Activated T-cell treated with anti-CD3 and anti-CD28 coated beads, Interleukin-2, amount 50 U/mL, for 1 hour (primary cell): ENCODE measurements at places on chromosomes 4 and X.

GRCh38 chrX:137858106-137858505 is 292.2 kb downstream of the ZIC3 start:
- no peak for DNase-seq

DNA sequence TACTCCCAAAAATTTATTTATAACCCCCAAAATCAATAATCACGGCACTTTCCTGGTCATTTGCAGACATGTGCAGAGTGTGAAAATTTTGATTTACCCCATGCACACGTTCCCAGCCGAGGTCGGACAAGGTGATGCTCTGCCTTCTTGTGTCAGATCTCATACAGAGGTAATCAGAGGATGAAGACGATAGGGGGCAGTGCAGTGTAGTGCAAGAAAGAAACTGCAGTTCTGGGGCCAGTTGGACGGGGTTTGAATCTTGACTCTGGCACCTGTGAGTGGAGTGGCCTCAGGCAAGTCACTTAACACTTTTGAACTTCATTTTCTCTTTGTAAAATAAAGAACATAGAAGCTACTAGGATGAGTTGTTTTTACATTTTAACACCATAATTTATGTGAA is 88.4 kb downstream of the FRMPD3 start:
- DNase-seq = no peak

DNA sequence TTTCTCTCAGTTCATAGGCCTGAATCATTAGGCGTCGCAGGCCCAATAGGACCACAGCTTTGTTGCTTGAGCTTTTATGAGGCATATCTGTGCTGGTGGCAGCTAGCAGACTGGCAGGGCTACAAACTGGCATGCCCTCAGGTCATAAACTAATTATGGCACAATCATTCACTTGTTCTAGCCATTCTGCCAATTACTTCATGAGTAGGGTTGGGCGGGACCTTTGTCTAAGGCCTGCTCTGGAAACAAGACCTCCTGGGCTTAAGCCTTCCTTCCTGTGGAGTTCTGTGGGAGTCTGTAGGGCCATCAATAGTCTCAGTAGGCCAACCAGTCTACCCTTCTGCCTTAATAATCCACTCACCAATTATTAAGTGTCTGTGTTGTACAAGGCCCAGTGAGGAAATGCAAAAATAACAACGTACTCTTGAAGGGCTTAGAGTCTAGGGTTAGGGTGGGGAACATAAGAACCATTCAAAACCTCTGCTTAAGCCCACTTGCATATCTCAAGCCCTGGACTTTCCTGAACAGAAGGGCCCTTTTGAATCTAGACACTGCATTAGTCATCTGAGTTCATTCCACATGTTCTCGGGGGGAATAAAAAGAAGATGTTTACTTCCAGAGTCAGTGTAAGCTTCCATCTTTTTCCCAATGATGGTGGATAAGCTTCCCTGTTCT is 44.5 kb downstream of the SHROOM4 start:
- DNase-seq = no peak

DNA sequence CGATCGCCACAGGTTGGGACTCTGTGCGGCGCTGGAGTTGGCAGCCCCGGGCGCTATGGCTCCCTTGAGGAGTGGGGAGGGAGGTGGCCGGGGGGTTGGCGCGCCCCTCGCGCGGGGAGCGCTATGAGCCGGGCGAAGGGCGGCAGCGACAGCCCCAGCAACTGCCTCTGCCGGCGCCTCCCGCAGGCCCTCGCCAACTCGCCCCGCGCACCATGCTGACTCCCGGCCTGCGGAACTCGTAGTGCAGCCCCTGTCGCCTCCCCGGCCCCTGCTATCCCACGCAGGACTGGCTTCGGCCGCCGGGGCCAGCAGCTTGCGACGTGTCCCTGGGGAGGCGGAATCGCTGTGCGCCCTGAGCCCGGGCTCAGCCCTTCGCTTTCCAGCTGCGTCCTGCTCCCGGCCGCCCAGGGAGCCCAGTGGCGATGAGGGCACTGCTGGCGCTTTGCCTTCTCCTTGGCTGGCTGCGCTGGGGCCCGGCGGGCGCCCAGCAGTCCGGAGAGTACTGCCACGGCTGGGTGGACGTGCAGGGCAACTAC is 415 bp downstream of the SHISA3 start:
- no peak for DNase-seq

- no peak for DNase-seq
These were observed 59.3 kb downstream of the BTC start for GRCh38 chr4:74734995-74735394.

DNA sequence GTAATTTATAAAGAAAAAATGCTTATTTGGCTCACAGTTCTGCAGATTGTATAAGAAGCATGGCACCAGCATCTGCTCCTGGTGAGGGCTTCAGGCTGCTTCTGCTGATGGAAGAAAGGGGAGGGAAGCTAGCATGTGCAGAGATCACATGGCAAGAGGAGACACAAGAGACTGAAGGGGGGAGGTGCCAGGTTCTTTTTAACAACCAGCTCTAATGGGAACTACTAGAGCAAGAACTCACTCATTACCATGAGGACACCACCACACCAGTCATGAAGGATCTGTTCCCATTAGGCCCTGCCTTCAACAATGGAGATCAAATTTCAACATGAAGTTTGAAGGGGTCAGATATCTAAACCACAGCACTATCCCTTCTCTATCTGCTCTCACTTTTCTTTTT is 9.4 kb upstream of the COPS4 start:
- no peak for DNase-seq

DNA sequence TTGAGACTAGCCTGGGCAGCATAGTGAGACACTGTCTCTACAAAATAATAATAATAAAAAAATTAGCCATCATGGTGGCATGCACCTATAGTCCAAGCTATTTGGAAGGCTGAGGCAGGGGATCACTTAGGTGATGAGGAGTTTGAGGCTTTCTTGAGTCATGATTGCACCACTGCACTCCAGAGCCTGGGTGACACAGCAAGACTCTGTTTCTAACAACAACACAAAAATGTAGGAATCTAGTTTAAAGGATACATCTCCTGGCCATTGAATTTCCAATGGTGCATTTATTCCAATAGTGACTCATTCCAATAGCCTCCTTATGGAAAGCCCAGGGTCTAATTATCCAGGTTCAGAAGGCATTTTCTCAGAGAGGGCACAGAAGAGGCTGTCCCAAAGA is 21.9 kb upstream of the HERC6 start:
- DNase-seq = no peak

DNA sequence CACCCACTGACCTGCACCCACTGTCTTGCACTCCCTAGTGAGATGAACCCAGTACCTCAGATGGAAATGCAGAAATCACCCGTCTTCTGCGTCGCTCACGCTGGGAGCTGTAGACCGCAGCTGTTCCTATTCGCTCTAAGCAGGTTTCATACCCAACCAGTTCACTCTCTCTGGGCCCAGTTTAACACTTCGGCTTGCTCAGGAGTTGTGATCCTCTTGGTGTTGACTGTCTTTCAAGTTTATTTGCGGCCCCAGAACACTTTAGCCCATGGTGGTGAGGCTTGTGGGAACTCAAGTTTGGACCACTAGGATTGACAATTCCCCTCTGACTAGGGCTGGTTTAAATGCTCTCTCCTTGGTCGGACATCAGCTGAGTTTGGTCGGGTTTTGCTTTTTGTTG is 147.0 kb downstream of the DACH2 start:
- DNase-seq = no peak

DNA sequence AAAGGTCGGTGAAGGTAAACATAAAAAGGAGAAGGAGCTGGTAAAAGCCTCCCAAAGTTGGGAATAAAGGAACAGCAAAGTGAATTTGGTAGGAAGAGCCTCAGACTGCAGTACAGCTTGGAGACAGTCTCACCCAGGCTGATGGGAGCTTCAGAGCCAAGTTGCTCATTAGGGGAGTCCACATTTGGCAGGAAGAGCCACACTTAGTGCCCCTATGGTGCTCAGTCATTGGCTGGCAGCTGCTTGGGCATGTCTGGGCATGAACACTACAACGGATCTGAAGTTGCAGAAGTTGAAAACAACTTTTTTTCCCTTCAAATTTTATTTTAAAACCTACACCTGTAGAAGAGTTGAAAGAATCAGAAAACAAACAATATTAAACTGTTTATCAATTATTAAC is 2497.3 kb downstream of the ARAP2 start:
- DNase-seq = no peak

DNA sequence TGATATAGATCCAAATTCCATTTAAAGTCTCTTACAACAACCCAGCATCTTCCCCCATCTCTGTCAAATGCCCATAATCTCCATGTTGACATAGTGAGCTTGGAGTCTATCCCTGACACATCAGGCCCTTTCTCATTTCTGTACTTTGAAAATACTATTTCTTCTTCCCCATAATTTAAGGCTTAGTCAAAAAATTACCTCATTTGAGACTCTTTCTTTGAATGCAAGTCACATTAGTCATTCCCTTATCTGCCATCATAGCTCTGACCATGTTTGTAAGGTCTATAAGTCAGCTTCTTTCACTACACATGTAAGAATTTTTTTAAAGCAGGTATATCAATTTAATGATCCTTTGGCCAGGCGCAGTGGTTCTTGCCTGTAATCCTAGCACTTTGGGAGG is 99.9 kb downstream of the DDX60 start:
- no peak for DNase-seq

- no peak for DNase-seq
These were observed 33.1 kb downstream of the PCDH7 start for GRCh38 chr4:30753316-30753715.

- DNase-seq = no peak
These were observed 17.6 kb upstream of the CXCL5 start for GRCh38 chr4:74016068-74016467.

GRCh38 chrX:111308039-111308438 is 37.8 kb upstream of the CAPN6 start:
- DNase-seq = no peak

- no peak for DNase-seq
These were observed 37.4 kb downstream of the CLOCK start for GRCh38 chr4:55509266-55509665.
